Testis (tissue), 5 donors: ENCODE measurements at places on chromosomes 4 and X. TPM values are rescaled to one million over a fixed set of nuclear protein-coding genes. Genes with fewer than 3 reads are reported as not detected.
A peak's percentile ranks its signal among the peaks of the same experiment; 100 is the strongest.

The CNGA2 gene
- total RNA-seq = 0.50 TPM

The TEX13B gene
- 1.7 TPM for total RNA-seq

The ARL9 gene
- total RNA-seq = 4.7 TPM

The GYPA gene
- total RNA-seq = not detected

The ZDHHC15 gene
- total RNA-seq = 3.1 TPM

The NPY2R gene
- 1.0 TPM for total RNA-seq

The ERCC6L gene
- total RNA-seq = 0.74 TPM

The NAT8L gene
- 56.6 TPM for total RNA-seq

GRCh38 chr4:3343358-3343757, 50.5 kb downstream of the RGS12 start:
- DNase-seq = no peak

DNA sequence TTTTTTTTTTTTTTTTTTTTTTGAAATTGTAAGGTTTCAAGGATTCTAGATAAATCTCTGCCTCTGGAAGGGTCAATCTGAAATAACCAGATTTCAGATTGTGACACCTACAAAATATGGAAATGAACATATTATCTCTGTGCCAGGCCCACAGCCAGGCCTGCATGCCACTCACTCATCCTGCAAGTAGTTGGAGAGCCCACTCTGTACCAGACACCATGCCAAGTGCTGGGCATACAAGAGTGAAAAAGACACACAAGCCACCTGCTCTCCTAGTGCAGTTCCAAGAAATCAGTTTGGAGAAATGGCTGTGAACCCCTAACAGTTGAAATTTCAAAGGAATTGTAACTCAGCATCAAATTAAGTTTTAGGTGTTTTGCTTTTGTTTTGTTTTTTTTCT, 145.9 kb upstream of the NOCT start:
- DNase-seq = no peak

- DNase-seq = no peak
Measured at GRCh38 chr4:38529189-38530115, 134.5 kb upstream of the KLF3 start.

GRCh38 chr4:139940600-139940999, 213.4 kb downstream of the MAML3 start:
- DNase-seq = no peak

- no peak for DNase-seq
Measured at GRCh38 chr4:88054229-88054628, 46.8 kb downstream of the PKD2 start.

- no peak for DNase-seq
Measured at GRCh38 chr4:7863911-7864681, 75.6 kb downstream of the AFAP1 start.

- DNase-seq = no peak
Measured at GRCh38 chr4:53314252-53314651, 51.6 kb downstream of the SCFD2 start.

DNA sequence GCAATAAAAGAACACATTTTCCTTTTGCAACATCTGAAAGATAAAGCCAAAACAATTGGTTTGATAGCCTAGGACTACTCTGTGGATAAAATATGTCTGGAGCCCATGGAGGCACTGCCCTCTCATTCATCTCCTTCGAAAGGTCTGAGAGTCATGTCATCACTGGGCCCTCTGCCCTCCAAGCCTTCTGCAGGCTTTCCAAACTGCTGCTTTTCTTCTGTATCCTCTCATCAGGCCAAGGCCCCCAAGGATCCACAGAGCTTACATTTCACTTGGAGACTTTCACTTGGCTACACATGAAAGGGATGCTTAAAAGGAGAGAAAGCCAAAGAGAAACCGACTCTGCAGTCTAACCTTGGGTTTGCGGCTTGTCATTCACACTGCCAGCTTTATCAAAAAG, 109.9 kb downstream of the SH3RF1 start:
- peak; percentile 43 for DNase-seq

- DNase-seq = no peak
Measured at GRCh38 chrX:97691901-97692455, 808.3 kb downstream of the RPA4 start.

DNA sequence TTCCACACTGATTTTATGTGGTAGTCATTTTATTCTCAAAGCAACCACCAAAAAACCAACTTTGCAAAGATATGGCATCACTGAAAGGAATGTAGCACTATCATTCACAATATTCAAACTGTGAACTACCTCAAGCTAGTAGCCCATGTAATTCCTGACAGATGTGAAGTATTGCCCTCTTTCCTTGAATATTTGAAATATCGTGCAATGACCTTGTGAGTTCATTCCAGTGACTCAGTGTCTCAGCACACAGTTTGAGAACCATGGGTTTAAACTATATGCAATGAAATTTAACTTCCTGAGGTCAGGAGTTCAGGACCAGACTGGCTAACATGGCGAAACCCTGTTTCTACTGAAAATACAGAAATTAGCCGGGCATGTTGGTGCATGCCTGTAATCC, 20.9 kb upstream of the IQCM start:
- DNase-seq = no peak

DNA sequence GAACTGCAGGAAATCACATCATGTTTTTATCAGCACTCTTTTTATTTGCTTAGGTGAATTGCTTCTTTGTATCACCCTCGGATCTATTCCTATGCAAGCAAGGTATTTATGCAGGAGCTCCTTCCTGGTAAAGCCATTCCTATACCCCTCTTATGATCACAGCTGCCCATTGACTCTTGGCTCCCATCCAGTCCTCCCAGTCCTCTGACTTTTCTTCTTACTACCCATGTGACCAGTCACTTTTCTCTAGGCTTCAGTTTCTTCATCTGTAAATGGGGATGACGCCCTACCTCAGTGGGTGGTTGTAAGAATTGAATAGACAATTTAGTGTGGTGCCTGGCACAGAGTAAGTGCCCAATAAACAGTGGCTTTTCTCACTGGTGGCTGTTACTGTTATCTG, 144.9 kb downstream of the FHIP1A start:
- DNase-seq = no peak

- DNase-seq = no peak
Measured at GRCh38 chr4:174263445-174263736, 20.1 kb downstream of the FBXO8 start.

DNA sequence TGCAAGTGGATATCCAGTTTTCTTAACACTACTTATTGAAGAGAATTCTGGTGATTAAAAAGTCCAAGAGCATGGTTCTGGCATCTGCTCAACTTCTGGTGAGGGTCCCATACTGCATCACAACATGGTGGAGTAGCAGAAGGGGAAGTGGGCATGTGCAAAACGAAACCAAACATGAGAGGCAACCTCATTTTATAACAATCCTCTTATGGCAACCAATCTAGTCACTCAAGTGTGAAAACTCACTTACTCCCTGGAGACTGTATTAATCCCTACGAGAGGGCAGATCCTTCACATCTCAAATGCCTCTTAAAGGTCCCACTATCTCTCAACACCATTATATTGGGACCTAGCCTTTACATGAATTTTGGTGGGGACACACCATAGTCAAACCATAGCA, 55.4 kb upstream of the TRO start:
- no peak for DNase-seq

DNA sequence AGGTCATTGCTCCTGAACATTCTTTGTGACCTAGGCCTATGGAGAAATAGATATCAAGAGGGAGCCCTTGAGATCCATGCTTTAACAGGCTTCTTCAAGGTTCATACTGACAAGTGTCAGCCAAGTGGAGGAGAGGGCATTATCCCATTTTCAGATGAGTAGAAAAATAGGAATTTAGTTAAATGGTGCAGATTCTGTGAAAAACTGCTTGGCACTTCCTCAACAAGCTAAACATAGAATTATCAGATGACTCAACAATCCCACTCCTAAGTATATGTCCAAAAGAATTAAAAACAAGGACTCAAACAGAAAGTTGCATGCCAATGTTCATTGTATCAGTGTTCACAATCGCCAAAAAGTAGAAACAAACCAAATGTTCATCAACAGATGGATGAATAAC, 43.8 kb upstream of the KCNIP4 start:
- no peak for DNase-seq

GRCh38 chrX:148723551-148723950, 223.1 kb downstream of the AFF2 start:
- DNase-seq = no peak

GRCh38 chrX:98409867-98410266, 1526.2 kb downstream of the RPA4 start:
- DNase-seq = no peak

- DNase-seq = no peak
Measured at GRCh38 chrX:104282166-104282725, 27.5 kb upstream of the ESX1 start.

DNA sequence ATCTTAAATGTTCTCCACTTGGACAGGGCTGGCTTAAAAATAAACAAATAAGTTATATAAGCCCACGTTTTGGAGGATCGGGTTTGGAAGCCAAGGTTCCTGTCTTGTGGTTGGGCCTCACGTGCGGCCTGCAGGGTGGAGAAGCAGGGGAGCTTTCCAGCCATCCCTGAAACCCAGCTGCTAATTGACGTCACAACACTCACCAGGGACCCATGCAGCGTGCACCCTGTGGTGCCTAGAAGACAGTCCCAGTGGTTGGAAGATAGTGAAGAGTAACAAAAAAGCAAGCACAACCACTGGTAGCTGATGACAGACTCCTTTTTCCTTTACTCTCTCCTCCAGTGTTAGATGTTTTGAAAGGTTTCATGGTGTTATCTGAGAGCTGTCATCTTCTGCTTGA, 142.0 kb upstream of the RBPJ start:
- peak; percentile 76 for DNase-seq

GRCh38 chr4:44446801-44447562, 1.6 kb downstream of the KCTD8 start:
- no peak for DNase-seq

DNA sequence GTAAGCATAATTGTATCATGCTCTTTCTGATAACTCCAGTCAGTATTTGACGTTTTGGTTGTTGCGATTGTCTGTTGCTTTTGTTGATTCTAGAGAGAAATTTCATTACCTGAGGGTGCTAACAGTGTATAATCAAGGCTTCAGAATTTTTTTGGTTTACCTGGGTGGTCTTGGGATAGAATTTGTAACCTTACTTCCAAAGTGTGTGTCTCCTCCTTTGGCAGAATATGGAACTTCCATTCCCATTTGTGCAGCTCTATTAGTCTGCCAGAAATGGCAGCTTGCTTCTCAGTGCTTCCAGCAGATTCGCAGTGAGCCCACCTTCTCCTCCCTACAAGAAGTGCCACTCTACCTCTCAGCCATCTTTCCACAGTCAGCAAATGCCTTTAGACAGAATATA, 5.3 kb downstream of the COPS4 start:
- no peak for DNase-seq

DNA sequence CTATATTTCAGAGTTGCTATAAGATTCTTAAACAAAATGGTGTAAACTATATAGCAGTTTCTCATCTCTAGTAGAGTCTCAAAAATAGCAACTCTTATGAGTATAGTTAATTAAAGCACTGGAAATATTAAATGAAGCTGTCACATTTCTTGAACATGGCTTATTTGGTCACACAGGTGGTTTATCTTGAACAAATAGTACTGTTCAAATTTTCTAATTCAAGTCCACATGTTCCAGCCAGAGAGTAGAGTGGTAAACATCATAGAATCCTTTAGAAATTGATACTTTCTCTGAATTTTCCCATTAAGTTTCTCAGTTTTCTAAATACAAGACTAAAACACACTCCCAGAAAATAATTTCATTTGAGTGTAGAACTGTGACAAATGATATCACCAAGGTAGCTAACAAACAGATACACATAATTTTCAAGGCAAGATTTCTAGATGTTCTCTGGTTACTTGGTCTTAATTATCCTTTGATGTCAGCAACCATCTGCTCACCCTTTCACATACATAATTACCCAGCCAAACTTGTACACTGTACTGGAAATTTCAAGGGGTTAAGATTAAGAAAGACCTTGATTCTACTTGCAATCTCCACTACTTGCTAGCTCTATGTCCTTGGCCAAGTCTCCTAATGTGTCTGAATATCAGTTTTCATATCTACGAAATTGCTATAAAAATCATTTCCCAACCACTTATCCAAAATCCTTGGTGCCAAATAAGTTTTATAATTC, 24.3 kb upstream of the PAK3 start:
- DNase-seq = no peak

DNA sequence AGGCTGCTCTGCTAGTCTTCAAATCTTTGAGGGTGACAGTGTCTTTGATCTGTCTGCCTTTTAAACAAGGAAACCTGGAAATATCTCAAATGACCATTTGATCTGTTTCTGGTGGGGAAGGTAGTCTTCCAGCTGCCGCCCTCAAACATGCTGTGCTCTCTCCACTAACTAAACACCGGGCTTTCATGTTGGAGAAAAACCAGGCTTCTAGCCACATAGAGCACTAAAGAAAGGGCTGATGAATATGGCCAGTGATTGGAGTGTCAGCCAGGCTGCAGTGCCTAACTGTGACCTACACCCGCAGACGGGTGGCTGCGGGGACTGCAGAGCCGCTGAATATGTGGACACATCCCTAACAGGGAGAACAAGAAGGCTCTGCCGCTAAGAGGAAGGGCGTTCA, 85.9 kb downstream of the UNC5C start:
- no peak for DNase-seq

DNA sequence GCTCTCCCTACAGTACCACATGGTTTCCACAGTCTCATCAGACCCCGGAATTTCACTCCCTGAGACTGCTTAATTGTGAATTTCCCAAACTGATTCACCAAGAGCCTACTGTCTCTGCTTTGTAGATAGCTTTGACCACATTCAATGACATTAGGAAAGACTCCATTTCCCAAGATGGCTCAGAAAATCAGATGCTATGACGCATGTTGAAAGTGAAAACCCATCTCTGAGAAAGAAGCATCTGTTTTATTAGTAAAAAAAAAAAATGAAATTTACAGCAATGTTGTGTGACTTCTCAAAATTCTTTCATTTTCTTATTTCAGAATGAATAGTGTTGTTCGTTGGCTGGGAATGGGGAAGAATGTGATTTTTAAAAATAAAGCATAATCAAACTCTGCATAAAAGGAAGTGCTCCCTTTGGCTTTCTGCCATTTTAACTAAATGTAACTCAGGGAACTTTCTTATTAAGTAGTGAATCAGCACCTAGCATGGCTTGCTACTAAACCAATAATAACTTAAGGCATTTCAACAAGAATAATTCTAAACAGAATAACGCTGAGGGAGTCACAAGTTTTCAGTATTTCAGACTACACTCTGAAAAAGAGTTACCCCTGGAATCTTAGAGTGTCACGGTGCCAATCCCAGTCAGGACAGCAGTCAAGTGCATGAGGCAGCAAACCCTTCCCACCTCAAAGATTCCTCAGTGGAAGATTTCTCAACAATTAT, 97.4 kb upstream of the MYOZ2 start:
- DNase-seq = no peak

- no peak for DNase-seq
Measured at GRCh38 chr4:60241866-60242265, 958.3 kb upstream of the ADGRL3 start.

GRCh38 chr4:165680821-165681220, 192.2 kb upstream of the TLL1 start:
- no peak for DNase-seq
